ENCODE measurements at places on chromosomes 7 and 10.

- DNase-seq, result no peak
Measured at GRCh38 chr10:24006741-24007140, 202.2 kb upstream of the KIAA1217 start.

- no peak for DNase-seq
Measured at GRCh38 chr10:114437473-114438292, 33.4 kb upstream of the AFAP1L2 start.

GRCh38 chr7:70193514-70193913 lies 595.2 kb downstream of the AUTS2 start:
- no peak for DNase-seq

- no peak for DNase-seq
Measured at GRCh38 chr10:74103560-74104258, 46.9 kb downstream of the AP3M1 start.

DNA sequence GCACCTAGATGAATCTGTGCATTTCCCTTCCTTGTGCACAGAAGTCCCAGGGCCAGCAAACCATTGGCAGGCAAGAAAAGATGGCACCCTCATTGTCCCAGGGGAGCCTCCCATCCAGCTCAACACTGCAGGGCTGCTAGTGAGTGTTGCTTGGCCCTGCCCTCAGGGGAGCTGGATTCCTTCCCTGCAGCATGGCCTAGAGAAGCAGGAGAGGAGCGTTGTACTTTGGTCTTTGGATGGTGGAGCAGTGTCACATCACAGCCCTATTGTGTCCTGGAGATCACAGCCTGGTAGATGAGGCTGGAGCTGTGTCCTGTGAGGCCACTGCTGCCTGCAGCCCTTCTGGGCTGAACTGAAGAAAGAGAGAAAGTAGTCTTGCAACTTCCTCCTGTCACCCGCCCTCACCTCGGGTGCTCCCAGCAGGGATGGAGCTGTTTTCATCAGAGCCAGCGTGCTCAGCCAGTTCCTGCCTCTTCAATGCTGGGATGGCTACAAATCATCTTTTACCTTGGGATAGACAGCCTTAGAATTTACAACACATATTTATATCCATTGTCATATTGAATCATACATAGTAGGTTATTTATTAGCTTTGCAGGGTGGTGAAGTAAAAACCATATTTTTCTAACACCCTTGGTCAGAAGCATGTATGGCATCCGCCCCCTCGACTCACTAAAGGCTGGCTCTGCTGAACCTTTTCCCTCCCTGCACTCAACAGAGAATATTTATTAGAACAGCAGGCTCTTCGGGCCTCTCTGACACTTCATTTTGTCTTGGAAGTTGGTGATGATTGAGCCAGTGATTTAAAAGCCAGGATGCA lies 43.1 kb upstream of the FAM180A start:
- no peak for DNase-seq

- no peak for DNase-seq
Measured at GRCh38 chr10:45034301-45034700, 33.6 kb downstream of the ZNF22 start.

DNA sequence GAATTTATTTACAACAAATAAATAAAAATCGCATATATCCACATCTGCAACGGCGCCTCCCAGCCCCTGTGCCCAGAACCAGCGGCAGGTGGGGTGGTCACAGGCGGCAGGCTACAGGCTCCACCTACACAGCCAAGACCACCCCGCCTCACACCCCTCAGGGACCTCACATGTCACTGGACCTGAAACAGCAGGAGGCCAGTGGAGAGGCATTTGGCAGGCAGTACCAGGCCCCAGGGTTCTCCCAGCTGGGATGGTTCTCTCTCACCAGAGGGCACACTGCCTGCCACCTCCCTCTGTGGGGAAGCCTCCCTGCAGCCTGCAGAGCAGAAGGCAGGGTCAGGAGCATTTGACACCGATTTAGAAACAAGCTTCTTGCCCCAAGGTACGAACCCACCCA lies 81.5 kb downstream of the MAD1L1 start:
- no peak for DNase-seq

GRCh38 chr7:20798694-20799121 lies 12.0 kb upstream of the SP8 start:
- DNase-seq, result no peak

DNA sequence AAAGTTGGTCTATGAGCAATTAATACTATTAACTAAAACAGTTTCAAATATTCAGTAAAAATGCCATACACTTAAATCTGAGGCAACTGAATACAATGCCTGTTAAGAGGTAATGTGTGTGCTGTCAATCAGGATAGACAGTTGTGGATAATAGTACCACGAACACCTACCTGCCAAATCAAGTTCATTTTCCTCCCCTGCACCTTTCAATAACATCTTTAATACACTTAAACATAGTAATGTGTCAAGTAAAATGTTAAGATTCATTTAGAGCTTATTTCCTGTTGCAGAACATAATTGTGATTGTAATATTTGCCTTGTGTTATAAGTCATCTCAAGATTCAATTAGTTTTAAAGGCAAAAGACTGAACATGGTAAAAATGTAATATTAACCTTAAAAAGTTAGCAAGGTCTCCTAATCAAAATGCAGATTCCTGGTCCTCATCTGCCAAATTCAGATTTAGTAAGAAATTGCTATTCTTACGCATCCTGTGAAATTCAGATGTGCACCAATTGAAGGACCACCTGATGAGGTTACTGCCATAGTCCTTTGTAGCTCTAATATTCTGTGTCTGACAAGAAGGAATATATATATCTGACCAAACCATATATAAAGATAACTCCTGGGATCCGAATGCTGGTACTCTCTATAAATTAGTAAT lies 37.1 kb downstream of the COL1A2 start:
- no peak for DNase-seq

DNA sequence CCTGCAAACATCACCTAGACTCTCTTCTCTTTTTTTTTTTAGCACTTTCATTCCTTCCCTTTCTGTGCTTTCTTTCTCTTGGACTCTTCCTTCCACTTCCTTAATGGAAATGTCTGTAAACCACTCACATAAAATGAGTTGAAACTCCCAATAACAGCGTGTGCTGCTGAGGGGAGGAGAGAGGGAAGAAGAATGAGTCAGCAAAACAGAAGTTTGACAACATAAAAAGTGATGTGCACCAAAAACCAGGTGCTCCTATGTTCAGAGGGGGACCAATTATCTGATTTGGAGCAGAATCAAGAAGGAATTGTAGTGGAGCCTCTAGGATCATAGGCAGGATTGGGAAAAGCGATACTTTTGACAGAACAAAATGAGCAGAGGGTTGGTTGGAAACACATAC lies 712.1 kb upstream of the IGFBP3 start:
- no peak for DNase-seq

DNA sequence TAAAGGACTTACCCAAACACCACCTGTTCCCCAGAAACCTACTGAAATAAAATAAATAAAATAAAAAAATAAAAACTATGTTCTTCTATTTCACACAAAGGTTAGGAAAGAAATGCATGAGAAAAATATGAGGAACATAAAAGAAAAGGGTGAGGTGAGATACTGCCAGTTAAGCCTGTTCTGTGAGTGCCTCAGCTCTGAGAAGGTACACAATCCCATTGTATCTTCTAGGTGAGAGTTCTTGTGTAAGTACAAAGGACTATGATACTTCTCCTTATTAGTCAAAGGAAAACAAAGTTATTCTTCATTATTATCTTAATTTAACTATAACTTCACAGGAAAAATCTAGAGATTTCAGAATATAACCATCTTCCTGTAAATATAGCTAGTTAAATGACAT lies 86.0 kb downstream of the ATE1 start:
- no peak for DNase-seq

- no peak for DNase-seq
Measured at GRCh38 chr10:132624061-132624846, 86.7 kb downstream of the INPP5A start.

- DNase-seq, result no peak
Measured at GRCh38 chr10:87054373-87055295, 34.5 kb downstream of the FAM25A start.

- DNase-seq, result no peak
Measured at GRCh38 chr7:6438427-6438826, 9.3 kb downstream of the DAGLB start.

GRCh38 chr7:122468945-122469344 lies 164.4 kb upstream of the FEZF1 start:
- no peak for DNase-seq

GRCh38 chr10:126210051-126210651 lies 178.1 kb downstream of the ADAM12 start:
- no peak for DNase-seq

- DNase-seq, result no peak
Measured at GRCh38 chr7:150408393-150409299, 29.5 kb downstream of the ZNF775 start.

GRCh38 chr10:92062273-92062672 lies 138.7 kb downstream of the BTAF1 start:
- no peak for DNase-seq

GRCh38 chr7:4072161-4072925 lies 609.8 kb upstream of the FOXK1 start:
- DNase-seq, result no peak

GRCh38 chr7:17038783-17039170 lies 157.0 kb upstream of the AGR3 start:
- DNase-seq, result no peak

DNA sequence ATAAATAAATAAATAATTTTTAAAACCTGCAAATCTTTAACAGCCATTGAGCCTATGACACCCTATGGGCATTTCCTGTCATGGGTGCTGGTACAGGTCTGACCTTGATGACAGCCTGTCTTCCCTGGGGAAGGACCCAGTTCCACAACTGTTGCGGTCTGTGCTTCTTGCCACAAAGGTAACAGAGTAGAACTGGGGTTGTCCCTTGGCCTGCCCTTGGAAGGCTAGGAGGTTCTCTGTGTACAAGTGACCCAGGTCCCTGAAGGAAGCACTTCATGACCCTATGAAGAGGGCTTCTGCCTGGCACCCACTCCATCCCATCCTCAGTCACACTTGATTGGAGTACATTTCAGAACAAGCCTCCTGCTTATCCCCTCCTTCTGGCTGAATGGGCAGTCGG lies 66.9 kb downstream of the OGDH start:
- no peak for DNase-seq

GRCh38 chr7:44738876-44739665 lies 9.6 kb upstream of the ZMIZ2 start:
- no peak for DNase-seq

GRCh38 chr10:99631496-99631895 lies 11.3 kb upstream of the SLC25A28 start:
- DNase-seq, result no peak

GRCh38 chr7:7425321-7425720 lies 110.4 kb downstream of the COL28A1 start:
- DNase-seq, result no peak

All from activated CD8-positive, alpha-beta memory T cell treated with anti-CD3 and anti-CD28 coated beads, Interleukin-2, amount 50 U/mL, for 48 hours (primary cell).